ENCODE measurements at places on chromosomes 3 and 15.

- no peak for DNase-seq
These were observed 20.9 kb upstream of the LDHAL6B start for GRCh38 chr15:59185725-59186124.

DNA sequence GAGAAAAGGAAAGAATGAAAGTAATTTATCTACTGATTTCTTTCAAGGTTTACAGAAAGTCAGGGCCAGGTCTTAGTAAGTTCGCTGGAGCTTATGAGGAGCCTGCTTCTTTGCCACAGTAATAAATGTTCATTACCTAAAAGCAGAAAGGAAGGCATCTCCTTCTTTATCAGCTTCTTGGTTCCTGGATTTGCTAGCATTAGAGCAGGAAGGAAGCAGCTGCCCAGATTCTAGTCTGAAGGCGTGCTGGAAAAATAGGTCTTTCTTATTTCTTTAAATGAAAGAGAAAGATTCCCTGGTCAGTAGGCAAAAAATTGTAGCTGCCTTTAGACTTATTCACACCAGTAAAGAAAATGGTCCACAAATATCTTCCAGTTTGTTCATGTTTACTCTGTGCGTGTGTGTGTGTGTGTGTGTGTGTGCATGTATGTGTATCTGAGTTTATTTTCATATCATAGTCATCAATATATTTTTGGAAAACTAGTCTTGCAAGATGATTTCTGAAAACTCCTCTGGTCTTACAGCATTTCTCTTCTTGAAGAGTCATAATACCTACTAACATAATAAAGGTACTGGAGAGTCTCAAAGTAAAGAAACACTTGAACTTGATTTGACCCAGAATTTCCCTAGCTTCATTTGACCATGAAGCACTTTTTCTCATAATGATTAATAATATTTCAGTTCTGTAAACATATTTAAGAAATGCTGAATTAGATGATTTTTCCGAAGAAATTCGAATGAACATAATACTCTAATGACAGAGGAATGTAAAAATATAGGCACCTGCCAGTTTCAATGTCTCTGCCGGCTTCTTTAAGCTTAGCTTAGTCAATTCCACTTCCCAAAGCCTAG lies 255.3 kb upstream of the ZPLD1 start:
- DNase-seq, result no peak

DNA sequence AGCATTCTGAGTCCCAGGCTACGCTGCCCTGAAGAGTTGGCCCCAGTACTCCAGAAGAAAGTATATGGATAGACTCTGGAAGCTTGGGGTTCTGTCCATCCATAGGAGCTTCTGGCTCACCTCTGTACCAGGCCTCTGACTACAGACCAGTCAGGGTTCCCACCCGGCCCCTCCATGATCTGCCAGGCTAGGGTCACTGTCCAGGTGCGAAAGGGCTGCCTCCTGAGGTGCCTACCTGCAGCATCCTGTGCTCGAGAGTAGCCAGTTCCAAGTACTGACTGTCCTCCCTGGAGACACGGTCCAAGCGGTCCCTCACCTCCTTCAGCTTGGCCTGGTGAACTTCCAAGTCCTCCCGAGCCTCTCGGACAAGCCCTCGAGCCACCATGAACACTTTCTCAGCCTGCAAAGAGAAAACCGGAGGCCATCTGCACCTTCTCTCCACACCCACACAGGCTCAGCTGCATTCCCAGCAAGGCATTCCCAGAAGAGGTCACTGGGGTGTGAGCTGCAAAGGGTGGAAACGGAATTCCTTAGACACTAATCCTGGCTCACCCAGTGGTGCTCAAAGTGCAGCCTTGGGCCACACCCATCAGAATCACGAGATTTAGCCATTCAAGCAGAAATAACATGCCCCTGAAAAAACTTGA lies 3.7 kb upstream of the PLXNB1 start:
- DNase-seq, result no peak

- DNase-seq, result no peak
These were observed 758.3 kb upstream of the ARPP21 start for GRCh38 chr3:34881026-34881425.

DNA sequence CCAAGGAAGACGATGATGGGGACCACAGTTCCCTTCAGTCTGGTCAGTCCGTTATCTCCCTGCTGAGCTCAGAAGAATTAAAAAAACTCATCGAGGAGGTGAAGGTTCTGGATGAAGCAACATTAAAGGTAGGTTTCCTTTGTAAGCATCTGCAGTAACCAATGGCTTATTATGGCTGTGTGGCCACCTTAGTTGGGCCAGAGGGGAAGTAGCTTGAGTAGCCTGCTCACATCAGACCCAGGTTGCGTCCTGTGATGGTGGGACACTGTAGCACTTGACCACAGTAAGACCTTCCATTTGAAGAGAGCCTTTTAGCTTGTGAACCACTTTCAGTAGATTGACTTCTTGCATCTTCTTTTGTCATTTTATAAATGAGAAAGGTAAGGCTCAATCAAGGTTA lies 22.6 kb downstream of the STARD5 start:
- no peak for DNase-seq

GRCh38 chr3:9351709-9352126 lies 11.1 kb upstream of the THUMPD3 start:
- no peak for DNase-seq

Data from effector CD8-positive, alpha-beta T cell (primary cell).